Suprapubic skin (tissue), 4 donors: ENCODE measurements at places on chromosomes 1 and 21. TPM values are rescaled to one million over a fixed set of nuclear protein-coding genes. Genes with fewer than 3 reads are reported as not detected.

GRCh38 chr1:17052641-17053040 lies 1.2 kb downstream of the SDHB start:
- no peak for DNase-seq

HUNK gene
- 5.5 TPM for total RNA-seq

CNKSR1 gene
- total RNA-seq, result 46.7 TPM

GRCh38 chr21:43362321-43362791 lies 64.6 kb downstream of the SIK1 start:
- DNase-seq, result peak; percentile 91

CFAP141 gene
- not detected for total RNA-seq

DNA sequence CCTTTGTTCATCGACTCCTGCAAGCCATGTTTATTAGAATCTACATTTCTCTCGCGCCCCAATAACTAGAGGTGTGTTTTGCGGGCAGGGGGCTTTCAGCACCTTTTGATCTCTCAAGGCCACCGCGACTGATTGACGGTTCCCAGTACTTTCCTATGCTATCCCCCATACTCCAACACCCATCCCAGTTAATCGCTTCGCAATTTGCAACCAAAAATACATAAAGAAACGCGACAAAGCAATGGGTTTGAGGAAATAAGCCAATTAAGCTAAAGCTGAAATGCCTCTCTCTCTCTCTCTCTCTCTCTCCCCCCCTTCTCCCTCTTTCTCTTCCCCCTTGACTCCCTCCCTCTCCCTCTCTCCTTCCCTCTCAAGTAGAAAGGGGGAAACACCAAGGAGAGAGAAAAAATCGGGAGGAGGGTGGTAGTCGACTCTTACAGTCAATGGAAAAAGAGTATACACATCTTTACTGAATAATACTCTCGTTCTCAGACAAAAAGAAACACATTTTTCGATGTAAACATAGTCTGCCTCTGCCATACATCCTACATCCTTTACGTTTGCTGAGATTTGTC lies 128.0 kb upstream of the DPYD start:
- DNase-seq, result no peak

- no peak for DNase-seq
Observed at GRCh38 chr1:24277420-24278169, 41.6 kb upstream of the GRHL3 start.

DNA sequence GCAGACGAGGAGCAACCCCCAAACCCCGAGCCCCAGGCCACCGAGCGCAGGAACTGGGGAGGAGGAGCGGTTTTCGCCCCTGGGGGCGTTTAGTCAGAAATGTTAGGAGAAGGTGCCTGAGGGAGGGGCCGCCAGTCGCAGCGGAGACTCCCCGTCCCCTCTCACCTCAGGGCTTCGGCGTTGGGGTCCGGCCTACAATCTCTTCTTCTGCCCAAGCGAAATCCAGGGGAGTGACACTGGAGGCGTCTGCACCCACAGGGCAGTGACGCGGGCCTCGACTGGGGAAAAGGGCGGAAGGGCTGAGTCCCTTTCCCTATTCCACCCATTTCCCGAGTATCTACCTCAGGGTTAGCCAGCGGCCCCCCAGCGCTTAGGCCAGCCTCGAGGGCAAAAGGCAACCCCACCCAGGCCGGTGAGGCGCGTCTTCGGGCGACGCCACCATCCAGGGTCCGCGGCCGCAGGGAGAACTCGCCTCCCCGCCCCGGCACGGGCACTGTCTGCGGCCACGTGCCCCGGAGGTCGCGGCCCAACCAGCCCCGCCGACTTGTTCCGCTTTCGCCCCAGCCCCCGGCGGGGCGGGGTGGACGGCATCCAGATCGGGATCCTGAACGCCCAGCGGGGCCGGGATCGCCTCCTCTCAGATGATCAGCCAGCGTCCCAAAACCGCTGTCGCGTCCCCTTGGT lies 118.7 kb upstream of the BARHL2 start:
- DNase-seq, result peak; percentile 61

KCNC4 gene
- total RNA-seq, result 15.8 TPM

GRCh38 chr1:54352755-54353154 lies 53.4 kb downstream of the SSBP3 start:
- no peak for DNase-seq

DNA sequence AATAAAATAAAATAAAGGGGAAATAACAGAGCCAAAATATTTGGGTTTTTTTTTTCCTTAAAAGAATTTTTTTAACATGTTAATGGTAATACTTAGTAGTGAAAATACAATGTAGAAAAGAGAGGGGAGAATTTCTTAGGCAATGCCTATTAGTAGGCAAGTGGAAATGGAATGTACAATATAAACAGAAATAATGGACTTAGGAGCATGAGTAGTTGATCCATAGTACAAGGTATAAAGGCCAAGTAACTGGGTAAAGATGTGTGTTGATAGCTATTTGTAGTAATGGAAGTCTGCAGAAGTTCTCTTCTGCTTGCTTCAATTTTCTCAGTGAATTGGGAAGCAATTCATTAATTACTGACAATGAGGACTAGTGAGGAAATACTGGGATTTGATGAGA lies 34.4 kb downstream of the TESK2 start:
- no peak for DNase-seq

DNA sequence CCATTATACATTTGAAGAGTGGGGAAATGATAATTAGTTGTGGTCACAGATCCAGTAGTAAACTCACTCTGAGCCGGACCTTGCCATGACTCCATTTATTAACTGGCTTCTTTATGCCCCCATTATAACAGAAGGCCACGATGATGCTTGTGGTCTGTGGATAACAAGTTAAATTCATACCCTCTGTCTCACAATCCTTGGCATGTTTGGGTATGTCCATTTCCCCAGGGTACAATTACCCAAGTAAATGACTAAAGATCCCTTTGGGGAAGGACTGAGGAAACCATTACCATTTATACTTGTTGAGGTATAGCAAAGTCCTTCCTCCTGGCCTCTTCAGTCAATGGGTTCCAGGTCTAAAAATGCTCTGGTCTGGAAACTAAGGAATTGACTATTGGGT lies 7.3 kb upstream of the USP1 start:
- DNase-seq, result no peak

DNA sequence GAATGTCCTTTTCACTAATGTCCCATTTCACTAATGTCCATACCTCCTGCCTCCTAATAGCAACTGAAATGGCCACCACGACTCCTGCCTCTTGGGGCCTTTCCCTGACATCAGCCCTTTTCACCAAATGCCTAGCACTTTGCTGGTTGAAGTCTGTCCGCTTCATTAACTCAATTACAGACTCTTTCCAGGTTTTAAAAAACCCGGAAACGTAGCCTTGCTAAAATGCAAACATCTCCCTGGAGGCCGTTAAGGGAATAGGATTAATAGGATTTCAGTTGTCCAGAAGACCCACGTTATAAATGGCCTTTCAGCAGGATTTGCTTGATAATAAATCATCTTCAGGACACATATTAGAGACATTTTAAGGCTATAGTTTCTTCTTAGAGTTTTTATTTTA lies 25.7 kb upstream of the ERO1B start:
- DNase-seq, result no peak

FCRL2 gene
- not detected for total RNA-seq

DNA sequence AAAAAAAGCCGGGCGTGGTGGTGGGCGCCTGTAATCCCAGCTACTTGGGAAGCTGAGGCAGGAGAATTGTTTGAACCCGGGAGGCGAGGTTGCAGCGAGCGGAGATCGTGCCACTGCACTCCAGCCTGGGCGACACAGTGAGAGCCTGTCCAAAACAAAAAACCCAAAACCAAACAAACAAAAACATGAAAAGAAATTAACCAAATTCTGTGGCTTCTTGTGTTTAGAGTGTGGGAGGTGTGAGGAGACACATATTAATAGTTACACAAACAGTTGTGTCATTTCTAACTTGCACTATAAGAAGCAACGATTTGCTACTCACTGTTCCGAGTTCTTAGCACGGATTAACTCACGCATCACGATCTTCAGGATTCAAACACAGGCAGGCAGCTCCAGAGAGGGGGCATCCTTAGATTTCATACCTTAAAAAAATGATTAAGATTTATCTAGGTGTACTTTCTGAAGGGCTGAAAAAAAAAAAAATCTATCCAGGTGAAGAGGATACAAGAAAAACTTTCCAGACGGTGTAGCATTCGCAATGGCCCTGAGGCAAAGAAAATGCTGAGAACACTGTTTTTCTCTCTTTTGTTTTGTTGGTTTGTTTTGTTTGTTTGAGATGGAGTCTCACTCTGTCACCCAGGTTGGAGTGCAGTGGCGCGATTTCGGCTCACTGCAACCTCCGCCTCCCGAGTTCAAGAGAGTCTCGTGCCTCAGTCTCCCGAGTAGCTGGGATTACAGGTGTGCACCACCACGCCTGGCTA lies 713 bp upstream of the HMGCL start:
- no peak for DNase-seq

DNA sequence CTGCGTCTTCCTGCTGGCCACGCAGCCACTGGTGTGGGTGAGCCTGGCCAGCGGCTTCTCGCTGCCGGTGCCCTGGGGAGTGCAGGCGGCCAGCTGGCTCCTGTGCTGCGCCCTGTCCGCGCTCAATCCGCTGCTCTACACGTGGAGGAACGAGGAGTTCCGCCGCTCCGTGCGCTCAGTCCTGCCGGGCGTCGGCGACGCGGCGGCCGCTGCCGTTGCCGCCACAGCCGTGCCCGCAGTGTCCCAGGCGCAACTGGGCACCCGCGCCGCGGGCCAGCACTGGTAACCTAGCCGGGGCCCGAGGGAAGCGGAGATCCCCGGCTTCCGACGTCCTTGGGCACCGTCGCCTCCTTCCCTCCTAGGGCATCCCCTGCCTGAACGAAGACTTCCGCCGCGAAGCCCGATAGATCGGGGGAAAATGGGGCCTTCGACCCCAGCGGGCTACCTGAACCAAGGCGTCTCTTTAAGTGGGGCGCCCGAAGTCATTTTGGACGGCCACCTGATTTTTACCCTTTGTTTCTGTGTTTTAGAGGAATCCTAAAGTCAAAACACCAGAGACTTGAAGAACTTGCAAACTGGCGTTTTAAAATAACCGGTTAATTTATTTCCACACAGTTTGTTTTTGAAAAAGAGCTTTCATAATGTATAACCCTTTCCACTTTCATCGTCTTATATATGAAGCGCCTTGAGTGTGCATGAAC lies 2.0 kb downstream of the GPR88 start:
- DNase-seq, result no peak

DNA sequence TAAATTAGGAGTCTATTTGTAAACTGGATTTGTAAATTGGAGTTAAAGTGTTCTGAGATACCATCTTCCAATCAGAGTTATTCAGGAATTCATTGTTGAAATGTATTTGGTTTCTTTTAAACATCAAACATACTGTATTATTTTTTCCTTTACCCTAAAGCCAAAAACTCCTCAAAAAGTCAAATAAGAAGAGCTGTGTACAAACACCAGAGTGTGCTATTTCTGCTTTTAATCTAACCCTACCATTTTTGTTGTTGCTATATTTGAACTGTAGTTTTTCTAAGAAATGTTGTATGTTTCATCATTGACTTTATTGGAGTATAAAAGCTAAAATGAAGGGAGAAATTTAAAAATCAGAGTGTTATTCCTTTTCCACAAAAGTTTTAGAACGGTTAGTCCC lies 35.8 kb downstream of the SLC30A7 start:
- DNase-seq, result no peak

BMP8B gene
- total RNA-seq, result 0.83 TPM

TCEA3 gene
- total RNA-seq, result 35.7 TPM

PSEN2 gene
- total RNA-seq, result 17.0 TPM

S100A5 gene
- total RNA-seq, result not detected

TGFB2 gene
- total RNA-seq, result 2.3 TPM

CNST gene
- total RNA-seq, result 25.4 TPM

- DNase-seq, result no peak
Observed at GRCh38 chr1:103162360-103162759, 54.0 kb upstream of the COL11A1 start.

DNA sequence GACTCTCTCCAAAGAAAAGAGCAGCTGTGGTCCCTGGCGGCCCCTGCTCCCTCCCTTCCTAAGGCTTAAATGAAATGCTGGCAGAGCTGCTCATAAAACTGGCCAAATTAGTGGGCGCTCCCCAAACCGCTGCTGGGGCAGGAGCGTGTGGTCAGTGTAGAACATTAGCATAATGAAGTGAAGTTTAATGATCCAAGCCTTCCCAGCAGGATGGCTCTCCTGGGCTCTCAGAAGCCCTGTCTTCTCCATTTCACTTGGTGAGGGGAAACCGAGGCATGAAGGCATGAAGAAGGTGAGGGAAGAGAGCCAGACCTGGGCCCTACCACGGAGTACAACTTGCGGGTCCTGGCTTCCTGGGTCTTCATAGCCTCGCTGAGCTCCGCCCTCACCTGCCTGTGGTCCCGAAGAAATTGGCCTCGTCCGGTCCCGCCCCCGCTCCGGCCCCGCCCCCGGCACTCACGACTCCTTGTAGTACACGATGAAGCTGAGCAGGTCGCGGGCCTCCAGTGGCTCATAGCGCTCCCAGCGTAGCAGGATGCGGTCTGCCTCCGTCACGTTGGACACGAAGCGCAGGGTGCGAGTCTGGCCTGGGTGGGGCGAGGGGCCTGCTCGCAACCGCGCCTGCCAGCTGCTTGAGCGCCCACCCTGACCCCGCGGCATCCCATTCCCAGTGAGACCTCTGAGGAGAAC lies 10.3 kb downstream of the INSRR start:
- no peak for DNase-seq

- DNase-seq, result peak; percentile 93
Observed at GRCh38 chr1:155323729-155324036, 3.0 kb downstream of the RUSC1 start.

DNA sequence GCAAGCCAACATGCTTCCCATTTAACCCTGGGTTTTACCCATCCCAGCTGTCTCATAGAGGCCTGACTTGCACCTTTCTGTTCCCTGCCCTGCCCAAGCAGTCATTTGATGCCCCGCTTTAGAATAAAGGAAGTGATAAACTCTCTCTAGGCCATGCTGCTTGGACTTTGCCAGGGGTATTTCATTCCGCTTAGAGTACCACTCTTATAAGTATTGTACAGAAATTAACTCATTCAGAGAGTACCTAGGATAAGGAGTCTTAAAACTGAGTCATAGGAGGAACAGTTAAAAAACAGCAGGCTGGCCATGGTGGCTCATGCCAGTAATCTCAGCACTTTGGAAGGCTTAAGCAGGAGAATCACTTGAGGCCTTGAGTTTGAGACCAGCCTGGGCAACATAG lies 21.0 kb upstream of the LYST start:
- no peak for DNase-seq

DNA sequence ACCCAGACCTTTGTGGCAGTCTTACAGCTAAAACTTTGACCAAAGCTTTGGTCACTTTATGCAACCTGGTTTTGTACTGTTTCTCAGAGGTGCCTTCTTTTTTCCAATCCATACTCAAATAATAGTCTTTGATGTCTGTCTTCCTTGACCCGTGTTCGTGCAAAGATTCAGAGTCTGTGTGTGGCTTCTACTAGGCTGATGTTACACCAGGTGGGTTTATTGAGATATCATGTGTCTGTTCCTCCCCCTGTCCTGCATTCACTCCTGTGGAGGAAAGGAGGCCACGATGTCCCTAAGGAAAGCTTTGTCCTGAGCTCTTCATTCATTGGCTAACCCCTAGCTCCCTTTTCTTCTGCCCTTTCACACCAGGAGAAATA lies 15.0 kb upstream of the IKBKE start:
- DNase-seq, result no peak

RIMS3 gene
- 8.2 TPM for total RNA-seq

DNA sequence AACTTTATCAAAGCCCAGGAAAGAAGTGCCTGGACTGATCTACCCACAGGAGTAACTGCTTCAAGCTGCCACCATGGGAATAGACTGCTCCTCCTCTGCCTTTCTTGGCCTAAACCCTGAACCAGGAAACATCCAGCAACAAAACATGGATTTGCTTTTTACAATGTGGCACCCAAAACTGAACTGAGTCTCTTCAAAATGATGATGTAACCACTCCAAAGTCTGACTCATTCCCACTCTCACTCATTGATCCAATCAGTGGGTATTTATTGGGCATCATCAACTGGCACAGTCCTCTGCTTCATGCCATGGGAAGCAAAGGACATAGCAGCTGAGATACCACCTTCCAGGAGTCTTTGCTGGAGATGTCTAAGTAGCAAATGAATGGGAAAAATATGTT lies 23.5 kb downstream of the CYP4A22 start:
- DNase-seq, result no peak
